ENCODE measurements at places on chromosomes 3 and 15.

DNA sequence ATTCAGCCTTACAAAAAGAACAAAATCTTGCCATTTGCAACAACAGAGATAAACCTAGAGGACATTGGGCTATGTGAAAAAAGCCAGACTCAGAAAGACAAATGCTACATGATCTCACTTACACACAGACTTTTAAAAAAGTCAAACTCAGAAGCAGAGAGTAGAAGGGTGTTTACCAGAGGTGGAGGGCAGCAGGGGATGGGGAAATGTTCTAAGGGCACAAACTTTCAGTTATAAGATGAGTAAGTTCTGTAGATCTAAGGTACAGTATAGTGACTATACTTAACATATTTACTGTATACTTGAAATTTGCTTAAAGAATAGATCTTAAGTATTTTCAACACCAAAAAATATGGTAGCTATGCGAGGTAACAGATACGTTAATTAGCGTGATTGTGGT, 3.0 kb downstream of the MYEF2 start:
- DNase-seq, result no peak

- DNase-seq, result no peak
Measured at GRCh38 chr15:85707519-85708338, 87.0 kb downstream of the KLHL25 start.

GRCh38 chr15:100711516-100712021, 109.2 kb downstream of the ASB7 start:
- DNase-seq, result no peak

GRCh38 chr3:87733671-87734367, 325.0 kb downstream of the CGGBP1 start:
- DNase-seq, result no peak

DNA sequence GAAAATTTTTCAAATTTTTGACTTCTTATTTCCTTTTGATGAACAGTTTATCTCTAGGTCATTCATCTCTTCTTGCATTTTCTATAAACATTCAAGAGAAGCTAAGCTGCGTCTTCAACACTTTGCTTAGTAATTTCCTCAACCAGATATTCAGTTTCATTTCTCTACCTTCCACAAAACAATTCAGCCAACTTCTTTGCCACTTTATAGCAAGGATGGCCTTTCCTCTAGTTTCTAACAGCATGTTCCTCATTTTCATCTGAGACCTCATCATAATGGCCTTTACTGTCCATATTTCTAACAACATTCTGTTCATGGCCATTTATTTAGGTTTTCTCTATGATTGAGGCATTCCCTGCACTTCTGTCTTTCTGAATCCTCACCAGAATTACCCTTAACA, 90.0 kb downstream of the ARIH1 start:
- DNase-seq, result no peak

GRCh38 chr3:12986986-12987385, 86.2 kb downstream of the IQSEC1 start:
- no peak for DNase-seq

GRCh38 chr3:135667061-135667460, 298.5 kb upstream of the PPP2R3A start:
- no peak for DNase-seq

DNA sequence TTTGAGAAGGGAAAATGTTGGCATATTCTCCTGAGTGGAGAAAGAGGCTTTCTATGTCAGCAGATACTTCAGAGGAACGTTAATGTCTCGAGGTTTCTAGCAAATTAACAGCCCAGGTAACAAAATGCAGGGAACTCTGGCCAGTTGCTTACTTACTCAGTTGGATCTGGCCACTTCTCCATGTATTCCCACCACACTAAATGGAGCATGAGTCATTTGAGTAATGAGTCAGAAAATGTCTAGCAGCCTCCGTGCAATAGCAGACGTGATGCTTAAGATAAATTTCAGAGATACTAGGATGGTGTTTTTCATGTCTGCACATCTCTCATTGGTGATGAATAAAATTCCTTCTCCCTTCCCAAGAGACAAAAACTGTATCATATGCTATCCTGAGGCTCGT, 671.5 kb downstream of the FHIT start:
- no peak for DNase-seq
